WTC11 (cell line): ENCODE measurements at places on chromosomes 2 and 18.
A peak's percentile ranks its signal among the peaks of the same experiment; 100 is the strongest.

DNA sequence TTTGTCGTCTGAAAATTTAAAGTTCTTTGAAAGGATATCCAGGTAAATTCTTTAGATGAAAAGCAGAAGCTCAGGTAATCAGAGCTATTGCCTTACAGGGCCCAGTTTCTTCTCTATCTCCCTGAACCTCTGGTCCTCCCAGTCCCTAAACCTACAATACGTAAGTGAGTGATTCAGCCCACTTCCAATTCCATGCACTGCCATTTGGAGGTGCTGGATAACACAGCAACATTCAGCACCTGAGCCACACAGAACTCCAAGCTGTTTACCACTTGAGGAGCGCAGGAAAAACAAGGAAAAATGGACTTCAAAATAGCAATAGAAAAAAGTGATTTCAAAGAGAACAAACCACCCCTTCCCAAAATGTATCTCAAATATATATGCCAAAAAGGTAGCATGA lies 105.0 kb upstream of the DNAJC10 start:
- DNase-seq, result peak; percentile 26

DNA sequence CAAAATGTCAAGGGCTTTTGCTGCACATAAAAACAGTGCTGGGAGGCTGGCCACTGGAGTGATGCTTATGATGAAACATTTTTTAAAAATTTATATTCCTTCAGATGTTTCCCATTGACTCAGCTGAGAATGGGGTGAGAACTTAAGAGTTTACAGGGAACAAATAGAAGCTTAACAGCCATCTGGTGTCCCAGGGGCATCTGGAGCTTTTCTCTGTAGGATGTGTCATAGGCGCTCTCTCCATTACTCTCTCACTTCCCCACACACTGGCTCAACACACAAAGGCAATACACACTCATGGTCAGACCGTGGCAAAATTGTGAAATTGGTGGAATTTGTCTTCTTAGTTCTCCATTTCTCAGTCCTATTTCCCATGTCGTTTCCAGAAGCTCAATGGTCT lies 783.1 kb upstream of the LRRTM1 start:
- no peak for DNase-seq

DNA sequence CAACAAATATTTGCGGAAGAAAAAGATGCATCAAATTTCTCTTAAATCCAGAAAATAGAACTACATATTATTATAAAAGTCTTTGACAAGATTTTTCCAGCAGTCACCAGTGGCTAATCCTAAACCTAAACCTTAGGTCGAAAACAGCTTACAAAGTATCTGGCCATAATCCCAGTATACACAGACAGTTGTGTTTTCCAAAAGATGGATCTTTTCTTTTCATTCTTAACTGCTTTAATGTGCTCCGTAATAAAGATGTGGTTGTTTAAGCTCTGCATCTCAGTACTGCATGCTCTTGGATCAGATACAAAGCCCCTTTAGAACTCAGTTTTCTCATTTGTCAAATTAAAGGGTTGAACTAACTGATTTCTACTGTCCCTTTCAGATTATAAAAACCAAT lies 247.8 kb downstream of the TXNL1 start:
- DNase-seq, result no peak

DNA sequence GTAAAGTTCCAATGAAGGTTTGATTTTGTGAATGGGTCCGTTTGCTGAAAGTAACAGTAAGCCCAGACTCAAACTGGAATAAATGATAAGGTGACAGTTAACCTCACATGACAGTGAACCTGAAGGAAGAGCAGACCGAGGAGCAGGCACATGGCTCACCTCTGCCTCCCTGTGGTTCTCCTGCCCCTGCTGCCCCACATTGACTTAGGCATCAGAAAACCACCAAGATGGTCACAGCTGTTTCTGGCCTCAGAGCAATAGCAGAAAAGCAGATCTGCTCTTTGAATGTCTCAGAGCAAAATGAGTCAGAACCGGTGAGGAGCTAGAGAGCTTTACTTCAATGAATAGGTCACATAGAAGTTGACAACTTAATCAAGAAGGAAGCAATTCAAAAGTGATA lies 487.6 kb downstream of the METTL4 start:
- peak; percentile 35 for DNase-seq

DNA sequence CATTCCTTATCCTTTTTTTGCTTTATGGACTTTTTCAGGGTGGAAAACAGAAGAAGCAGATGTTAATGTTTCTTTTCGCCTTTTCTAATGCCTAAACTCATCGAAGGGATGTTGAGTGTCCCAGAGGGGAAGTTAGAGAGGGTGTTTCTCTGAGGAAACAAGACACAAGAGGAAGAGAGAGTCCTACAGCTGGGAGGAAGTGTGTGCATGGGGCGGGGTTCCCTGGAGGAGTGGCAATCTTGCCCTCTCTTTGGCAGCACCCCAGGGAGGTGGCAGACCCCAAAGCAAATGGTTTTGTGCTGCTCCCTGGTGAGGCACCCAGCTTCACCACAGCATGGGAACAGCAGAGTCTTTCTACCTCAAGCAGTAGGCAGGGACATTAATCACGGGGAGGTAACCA lies 377.6 kb downstream of the RND3 start:
- no peak for DNase-seq

DNA sequence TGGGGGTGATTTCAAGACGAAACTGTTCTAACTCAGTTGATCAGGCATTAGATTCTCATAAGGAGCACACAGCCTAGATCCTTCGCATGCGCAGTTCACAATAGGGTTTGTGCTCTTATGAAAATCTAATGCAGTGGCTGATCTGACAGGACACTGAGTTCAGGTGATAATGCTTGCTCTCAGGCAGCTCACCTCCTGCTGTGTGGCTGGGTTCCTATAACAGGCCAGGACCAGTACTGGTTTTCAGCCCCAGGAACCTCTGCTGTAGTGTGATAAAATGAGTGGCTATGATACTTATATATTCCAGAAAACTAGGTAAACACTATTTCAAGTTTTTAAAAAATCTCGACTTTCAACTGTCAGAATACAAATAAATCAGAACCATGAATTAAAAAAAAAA lies 271.4 kb downstream of the GALNT13 start:
- DNase-seq, result peak; percentile 57

DNA sequence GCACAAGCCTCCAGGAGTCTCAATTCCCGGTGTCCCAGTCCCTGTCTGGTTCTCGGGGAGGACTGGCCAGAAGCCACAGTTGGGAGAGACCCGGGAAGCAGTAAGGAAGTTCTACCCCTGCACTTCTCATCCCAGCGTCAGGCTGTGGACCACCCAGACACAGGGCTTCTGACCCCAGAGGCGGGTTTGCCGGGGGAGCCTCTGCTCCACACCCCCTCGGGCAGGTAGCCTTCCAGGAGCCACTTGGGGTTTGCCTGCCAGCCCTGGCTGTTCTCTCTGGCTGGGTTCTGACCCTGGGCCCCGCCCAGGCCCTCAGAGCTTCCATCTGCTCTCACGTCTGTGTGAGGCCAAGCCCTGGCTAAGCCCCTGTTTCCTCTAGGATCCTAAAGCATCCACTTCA lies 94.4 kb upstream of the GPC1 start:
- no peak for DNase-seq

DNA sequence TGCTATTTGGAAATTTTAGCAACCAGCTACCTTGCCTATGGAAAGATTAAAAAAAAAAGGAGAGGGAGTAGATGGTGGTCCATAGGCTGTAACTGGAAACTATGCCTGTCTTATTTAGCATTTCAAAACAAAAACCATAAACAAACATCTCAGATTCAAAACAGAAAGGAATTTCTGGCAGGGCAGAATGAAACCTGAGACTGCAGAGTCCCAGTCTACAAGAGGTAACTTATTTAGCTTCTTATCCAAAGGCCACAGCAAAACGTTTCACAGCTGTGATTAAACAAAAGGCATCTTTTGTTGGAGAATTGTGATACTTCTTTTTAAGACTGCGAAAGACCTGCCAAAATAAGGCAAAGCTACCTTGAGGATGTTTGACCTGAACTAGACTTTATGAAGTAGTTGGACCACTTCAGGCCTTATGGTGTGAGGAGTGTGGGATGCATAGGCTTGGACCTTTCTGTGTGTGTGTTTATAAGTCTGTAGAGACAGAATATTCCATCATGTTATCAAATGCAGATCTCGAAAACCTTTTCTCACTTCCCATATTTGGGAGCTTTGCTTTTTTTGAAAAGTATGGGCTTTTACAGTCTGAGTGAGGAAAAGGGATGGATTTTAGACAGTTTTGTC lies 11.0 kb downstream of the CRIM1 start:
- DNase-seq, result no peak

GRCh38 chr2:241798631-241799521 lies 10.1 kb upstream of the NEU4 start:
- no peak for DNase-seq

- DNase-seq, result no peak
Measured at GRCh38 chr2:232318169-232318855, 60.2 kb upstream of the ALPP start.

GRCh38 chr2:24592441-24593100 lies 101.5 kb downstream of the NCOA1 start:
- DNase-seq, result no peak

GRCh38 chr2:118386641-118387302 lies 298.5 kb downstream of the INSIG2 start:
- no peak for DNase-seq

DNA sequence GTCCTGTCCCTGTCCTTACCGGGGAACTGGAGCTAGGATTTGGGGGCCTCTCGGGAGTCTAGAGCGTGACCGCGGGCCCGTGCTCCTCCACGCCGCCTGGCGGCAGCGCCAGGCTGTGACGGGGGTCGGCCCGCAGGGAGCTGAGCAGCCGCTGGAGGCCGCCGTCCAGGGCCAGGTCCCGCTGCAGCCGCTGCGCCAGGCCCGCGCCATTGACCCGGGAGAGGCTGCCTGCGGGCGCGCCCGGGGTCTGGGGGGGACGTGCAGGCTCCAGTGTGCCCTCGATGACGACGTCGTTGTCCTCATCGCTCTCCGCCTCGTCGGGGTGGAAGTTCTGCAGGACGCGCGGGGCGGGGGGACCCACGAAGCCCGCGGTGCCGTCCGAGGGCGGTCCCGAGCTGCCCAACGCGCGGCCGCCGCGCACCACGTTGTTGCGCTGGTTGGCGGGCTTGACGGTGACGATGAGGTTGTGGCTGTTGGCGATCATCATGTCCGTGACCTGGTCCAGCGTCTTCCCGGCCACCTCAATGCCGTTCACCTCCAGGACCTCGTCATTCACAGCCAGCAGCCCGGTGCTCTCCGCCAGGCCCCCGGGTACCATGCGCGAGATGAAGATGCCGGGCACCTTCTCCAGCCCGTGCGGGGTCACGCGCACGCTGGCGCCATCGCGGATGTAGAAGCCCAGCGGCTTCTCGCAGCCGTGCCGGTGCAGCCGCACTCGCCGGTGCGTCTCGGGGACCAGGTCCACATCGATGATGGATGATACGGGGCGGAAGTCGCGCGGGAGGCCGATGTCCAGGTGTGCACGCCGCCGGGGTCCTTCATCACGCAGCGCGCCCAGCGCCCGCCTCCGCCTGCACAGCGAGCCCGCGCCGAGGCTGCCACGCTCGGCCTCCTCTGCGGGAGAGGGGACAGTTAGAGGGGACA lies 50.9 kb downstream of the ADNP2 start:
- peak; percentile 43 for DNase-seq

GRCh38 chr2:8157621-8158430 lies 524.0 kb upstream of the ID2 start:
- no peak for DNase-seq

- DNase-seq, result no peak
Measured at GRCh38 chr2:209191139-209191538, 232.7 kb upstream of the MAP2 start.

DNA sequence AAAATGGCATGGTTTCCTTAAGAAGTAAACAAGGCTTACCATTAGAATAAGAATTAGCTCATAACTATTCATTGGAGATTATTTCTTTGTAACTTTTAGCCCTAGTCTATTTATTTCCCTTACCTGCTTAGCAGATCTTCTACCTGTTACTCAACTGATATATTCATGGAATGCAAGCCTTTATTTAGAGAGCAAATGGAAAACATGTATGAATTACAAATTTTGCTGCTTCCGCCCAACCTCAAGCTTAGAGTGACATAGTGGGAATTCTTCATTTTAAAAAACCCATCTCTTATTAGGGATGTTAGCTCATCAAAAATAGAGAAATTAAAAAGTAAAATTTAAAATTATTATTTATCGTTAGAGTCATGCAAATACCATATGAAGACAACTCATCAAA lies 110.9 kb downstream of the STRN start:
- no peak for DNase-seq

DNA sequence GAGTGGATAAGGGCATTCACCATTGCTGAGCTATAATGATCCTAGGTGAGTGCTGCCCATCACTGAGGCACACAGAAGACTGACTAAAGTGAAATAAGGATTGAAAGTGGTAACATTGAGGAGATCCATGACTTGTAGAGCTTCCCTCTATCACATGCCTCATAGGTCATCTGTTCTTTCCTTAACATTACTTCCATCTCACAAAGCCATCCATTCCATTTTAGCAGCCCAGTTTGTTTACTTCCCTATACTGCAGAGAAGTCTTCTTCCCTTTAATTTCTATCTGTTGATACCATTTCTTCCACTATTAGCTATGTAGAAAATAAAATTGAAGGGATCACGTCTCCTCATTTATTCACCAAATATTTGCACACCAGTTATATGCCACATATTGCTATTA lies 32.1 kb downstream of the ME2 start:
- no peak for DNase-seq

GRCh38 chr18:13427354-13427753 lies 208.8 kb downstream of the LDLRAD4 start:
- no peak for DNase-seq

DNA sequence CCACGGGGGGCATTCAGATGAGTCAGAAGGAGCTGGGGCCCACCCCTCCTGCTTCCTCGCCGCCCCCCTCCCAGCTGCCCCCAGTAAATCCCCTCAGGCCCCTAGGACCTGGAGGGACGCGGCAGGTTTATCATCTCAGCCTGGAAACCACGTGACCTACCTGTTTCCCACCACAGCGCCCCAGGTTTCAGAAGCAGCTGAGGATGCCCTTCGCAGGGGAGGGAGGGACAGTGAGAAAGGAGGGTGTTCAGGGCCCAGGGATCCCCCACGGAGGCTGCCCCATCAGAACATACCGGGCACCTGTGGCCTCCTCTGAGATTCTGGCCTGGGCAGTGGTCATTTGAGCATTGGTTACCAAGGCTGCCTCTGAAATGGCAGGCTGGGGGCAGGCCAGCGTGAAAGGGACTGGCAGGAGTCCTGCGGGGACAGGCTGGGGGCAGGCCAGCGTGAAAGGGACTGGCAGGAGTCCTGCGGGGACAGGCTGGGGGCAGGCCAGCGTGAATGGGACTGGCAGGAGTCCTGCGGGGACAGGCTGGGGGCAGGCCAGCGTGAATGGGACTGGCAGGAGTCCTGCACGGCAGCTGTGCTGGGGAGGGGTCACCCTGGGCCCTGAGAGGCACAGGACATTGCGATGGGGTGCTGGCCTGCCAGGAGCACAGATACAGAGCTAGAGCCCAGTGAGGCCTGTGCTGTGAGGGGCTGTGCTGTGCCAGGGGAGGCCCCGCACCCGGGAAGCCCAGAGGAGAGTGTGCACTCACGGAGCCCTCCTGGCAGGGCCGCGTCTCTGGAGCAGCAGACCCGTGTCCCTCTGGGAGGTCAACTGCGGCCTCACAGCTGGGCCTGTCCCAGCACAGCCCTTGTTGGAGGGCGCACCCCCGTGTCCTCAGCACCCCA lies 1.6 kb downstream of the NEU4 start:
- DNase-seq, result no peak
